ENCODE measurements at places on chromosomes 3 and 15.
A peak's percentile ranks its signal among the peaks of the same experiment; 100 is the strongest.

DNA sequence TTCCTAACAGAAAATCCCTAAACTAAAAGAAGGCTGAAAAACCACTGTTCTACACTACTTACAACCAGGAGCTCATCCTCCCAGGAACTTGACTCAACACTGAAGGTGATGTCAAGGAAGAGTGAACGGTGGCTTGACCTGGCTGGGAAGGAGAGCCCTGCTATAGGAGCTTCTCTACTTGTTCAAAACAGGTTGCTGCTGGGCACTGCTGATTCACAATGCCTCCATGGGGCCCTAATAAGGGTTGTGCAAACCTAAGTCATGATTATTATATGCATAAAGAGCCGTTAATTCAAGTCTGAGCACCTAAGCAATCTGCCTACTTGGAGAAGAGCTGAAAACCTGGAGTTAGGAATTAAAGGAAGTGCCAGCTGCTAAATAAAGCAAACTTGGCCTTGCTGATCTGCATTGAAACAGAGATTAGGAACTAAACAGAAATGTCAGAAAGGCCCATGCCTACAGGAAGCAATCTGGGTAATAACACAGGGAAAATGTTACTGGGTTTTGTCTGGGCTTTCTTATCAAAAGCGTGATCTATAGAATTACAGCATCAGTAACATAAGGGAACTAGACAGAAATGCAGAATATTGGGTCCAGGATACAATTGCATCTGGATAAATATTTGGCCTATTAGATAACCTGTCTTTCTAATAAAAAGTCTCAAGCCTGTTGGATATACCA is 243.2 kb downstream of the NEK10 start:
- no peak for DNase-seq

DNA sequence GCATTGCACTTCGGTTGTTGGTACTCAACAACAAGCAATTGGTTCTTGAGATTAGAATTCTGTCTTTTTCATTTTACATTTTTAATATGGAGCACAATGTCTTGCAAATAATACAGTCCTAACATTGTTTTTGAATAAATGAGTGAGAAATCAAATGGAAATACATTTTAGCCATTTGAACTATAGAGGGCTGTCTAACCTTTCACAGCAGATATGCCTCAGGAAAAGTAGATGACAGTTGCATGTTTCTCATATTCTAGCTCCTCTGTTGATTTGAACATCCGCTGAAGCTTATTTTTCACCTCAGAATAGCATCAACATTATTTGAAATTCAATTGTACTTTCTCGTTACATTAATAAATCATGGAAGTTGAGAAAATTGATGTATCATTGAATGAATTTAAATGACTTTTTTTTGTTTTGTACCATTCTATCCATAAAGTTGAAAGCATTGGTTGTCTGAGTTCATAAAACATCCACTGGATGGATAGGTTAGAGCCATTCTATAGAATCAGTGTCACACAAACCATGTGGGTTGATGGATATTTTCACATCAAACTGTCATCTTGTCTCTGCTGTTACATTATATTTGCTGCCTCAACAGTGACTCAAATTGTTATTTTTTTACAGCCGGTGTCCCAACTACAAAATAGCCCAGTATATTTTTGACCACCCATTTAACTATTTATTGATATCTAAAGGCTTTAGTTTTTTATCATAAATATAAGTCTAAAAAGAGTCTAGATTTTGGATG is 928.3 kb downstream of the NSUN3 start:
- no peak for DNase-seq

DNA sequence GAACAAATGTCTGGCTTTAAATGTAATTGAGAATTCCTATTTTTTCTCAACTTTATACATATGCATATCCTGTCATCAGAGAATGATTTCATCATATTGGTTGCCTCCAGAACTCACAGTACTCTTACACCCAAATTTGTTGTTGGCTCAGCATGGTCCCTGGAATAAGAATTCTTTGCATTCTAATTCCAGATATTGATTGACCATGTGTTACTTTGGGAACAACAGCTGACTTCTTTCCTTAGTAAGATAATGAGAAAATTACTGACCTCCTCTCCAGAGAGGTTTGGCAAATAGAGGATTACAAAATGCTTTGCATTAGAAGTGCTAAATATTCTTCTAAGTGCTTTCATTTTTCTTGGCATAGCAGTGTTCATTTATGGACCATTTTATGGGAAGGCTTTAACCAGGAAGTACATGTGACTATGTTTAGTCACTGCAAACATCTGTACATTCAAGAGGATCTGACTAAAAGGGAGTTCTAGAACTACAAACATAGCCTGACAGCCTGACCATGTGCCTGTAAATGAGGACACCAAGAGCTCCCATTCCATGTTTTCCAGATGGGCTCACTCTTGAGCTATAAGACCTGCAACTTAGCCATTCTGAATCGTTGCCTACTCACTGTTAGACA is 391.6 kb upstream of the DPPA4 start:
- no peak for DNase-seq

DNA sequence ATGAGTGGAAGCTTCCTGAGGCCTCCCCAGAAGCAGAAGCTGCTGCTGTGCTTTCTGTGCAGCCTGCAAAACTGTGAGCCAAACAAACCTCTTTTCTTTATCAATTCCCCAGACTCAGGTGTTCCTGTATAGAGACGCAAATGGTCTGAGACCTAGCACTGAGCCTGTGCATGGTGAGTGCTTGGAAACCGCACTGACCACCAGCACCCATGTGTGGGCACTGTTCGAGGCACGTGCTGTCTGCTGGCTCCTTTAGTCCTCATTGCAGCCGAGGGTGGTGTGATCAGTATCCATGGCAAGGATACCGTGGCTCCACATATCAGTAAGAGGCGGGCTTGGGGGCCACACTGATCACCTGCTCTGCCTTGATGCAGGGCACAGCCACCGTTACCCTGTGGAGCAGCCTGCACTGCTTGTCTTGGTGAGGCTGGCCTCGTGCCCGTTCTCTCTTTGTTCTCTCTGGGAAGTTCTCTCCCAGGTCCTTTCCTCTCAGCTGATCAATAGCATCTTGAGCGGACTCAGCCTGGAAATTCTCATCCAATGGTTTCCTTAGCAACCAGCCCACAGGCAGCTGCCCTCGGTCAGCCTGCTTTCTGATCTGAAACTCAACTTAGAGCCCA is 101.0 kb downstream of the PLXNA1 start:
- DNase-seq: no peak

- DNase-seq: peak; percentile 78
These were observed 473.6 kb downstream of the ROBO2 start for GRCh38 chr3:77513542-77513941.

DNA sequence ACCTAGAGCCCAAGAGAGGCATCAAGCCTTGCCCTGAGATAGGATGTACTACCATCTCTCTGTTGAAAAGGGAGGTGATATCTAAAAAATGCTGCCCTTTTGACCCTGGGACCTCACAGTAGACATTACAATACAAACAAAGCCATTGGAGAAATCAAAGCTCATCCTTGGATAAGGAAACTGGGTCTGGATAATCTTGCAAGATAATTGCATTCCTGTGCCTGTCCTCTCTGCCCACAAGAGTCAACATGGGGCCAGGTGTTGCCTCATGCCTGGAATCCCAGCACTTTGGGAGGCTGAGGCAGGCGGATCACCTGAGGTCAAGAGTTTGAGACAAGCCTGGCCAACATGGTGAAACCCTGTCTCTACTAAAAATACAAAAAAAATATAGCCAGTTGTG is 57.3 kb upstream of the DLG1 start:
- DNase-seq: no peak

- no peak for DNase-seq
These were observed 950 bp upstream of the EHHADH start for GRCh38 chr3:185254799-185255198.

DNA sequence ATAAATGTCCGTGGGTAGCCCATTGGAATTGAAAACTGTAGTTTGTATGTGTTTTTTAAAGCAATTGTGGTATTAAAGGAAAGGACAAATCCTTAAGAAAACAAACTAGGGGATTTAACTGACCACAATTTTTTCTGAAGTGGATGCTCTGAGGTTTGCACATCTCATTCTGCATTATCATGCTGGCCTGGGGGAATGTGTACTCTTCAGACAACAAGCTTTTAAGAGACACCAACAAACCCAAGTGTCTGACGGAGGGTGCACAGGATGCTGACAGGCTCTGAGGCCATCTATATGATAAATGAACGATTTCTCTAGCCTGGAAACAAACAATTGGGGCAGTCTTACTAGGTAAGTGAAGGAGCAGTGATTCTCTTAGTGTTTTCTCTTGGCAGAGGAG is 9.1 kb downstream of the LINS1 start:
- no peak for DNase-seq

GRCh38 chr3:50423543-50423942 is 64.2 kb upstream of the TMEM115 start:
- DNase-seq: no peak

DNA sequence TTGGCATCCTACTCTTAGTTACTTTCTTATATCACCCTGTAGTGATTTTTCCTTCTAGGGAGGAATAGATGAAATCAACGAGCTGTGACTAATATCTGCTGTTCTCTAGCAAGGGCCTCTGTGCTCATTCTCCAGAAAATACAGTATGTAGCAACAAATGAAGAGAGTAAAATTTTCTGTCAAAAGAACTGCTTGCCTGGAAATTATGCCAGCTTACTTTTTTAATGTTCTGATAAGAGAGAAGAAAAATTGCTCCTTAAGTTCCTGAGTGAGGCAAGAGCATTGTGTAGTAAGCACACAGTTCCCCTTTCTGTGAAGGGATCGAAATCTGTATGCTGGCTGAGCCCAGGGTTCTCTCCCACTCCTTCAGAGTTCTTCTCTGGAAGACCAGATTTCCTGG is 51.4 kb upstream of the GK5 start:
- no peak for DNase-seq

DNA sequence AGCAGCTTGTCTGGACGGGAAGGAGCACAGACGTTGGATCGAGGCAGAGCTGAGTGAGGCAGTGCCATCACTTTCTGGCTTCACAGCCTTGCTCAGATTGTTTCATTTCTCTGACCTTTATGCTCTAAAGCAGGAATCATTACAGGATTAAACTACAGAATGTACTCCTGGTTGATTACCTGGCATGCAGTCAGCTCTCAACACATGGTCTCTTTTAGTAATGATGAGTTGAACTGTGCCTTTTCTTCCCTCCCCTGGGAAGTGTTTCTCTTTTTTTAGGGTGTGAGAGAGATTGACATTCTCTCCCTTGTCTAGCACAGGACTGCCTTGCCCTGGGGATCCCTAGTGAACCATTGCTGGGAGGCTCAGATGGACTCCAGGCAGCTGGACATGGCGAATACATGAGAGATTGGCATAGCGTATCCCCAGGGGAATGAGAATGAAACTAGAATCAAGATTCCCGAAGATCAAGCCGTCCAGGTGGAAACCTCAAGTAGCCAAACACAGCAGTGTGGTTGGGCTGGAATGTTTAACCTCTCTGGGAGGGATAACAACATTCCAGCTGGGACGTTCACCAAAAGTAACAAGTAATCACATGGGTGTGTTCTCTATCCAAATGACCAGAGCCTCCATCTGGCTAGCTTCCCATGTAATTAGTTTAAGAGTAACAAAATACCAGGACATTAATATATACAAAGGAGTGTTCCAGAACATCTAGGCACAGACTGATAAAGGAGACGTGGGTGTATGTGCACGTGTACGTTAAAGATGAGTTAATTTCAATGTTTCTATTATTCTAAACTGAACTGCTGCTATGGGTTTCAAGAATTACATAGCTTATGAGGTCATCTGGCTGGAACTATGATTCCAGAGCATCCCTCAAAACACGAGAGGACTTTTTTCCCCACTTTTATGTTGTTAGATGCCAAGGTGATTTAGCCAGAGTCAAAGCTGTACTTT is 118.6 kb upstream of the NR2E3 start:
- peak; percentile 68 for DNase-seq

GRCh38 chr15:91426412-91426811 is 326.4 kb downstream of the SV2B start:
- DNase-seq: no peak

- DNase-seq: no peak
These were observed 15.3 kb upstream of the PHC3 start for GRCh38 chr3:170196833-170197232.

DNA sequence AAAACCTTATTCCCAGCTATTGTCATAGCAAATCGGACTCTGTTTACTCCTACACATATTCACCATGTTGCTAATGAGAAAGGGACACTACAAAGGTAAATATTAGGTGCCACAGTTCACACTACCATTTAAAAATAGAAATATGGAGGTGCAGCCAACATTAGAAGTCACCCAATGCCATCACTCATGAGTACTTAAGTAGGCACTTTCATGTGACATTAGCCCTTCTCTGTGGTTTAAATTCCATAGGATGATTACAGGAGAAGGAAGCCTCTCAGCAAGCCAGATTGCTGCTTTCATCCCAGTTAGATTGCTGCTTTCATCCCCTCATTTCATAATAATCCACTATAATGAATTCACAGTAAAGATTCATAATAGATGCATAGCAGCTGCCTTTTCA is 376.8 kb upstream of the ALCAM start:
- DNase-seq: no peak
